Left renal cortex interstitium (tissue), 4 donors: ENCODE measurements at places on chromosomes 12 and 14.

GRCh38 chr12:119444462-119445044 lies 110.0 kb downstream of the CCDC60 start:
- DNase-seq = no peak

DNA sequence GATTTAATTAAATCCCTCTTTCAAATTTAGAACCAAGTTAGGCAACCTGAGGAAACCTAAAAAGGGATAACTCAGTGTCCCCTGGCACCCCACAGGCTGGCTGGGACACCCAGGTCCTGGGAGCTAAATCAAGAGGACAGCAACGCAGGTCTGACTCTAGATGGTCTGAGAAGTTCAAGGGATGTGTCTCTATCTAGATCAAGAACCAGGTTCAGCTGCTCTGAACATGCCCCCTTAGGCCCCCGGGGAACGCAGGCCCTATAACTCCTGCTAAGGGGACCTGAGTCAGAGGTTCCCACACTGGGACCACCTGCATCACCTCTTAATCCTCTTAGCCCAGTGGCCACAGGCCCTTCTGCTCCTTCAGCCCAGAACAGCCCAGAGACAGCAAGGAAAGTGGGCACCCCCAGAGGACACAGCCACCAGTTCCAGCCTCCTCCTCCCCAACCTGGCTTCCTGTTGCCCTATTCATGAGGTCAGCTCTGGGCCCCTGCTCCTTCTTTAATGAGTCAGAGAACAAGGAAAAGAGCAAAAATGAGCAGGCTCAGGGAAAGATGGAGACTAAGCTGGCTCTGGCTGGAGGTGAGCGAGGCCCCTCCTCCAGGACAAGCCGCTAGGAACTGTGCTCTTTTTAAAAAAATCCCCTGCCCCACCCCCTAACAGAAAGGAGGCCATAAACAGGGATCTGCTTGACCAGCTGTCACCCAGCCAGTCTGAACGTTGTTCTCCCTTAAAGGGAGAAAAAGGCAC lies 10.8 kb downstream of the PITPNM2 start:
- DNase-seq = no peak

GRCh38 chr14:24607081-24607480 lies 2.4 kb downstream of the GZMH start:
- DNase-seq = no peak

DNA sequence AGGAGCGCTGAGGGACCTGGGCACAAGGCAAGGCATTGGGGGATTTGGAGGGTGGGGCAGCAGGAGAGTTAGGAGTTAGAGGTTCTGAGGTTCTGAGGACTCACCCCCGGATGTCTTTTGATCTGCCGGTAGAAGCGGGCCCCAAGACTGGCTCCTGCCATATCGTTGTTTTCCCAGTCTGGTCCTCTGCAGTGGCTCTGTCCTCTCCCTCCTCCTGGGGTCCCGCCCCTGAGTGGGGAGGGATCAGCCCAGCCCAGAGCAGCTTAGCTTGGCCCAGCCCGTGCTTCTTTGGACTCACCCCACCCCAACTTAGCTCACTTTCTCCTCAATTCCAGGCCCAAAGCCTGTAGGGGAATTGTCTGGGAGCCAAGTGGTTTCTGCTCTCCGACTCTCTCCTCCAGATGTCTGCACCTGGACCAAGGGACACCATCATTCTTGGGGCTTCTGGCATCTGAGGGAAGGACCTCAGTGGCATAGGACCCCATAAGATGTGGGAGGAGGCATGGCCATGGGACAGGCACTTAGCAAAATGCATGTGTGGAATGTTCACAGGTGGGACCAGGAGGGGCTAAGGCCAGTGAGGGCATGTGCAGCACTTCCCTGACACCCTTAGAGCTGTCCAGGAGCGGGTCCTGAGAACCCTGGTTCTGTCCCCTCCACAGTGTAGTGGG lies 7.5 kb downstream of the SHMT2 start:
- no peak for DNase-seq

DNA sequence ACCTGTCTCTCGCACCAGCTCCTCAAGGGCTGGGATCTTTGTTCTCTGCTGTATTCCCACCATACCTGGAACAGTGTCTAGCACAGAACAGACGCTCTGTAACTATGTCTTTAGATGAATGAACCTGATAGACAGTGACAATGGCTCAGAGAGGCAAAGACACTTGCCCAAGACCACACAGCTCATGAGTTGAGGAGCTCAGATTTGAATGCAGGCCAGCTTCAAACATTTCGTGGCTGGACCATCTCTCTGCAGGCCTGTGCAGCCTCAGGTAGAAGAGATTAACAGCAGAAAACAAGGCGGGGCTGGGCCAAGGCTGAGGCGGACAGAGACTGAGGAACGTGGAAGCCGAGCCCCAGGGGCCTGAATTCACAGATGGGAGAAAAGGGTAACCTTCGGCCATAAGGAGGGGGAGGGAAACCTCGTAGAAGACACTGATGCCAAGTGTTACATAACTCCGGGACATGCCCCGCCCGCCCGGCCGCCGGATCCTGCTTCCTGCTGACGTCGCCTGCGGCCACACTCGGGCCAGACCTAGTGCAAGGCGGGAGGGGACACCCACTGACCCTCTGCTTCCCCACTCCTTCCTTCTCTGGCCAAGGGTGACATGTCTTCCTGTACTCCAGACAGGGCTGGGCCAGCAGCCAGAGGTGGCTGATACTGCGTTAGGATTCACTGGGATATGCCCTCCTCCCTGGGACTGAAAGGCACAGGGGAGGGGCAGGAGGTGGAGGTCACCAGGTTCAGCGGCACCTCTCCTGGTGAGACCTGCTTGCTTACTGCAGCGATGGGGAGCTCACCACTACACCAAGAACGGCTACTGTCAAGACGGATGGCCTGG lies 86.8 kb downstream of the RFLNA start:
- DNase-seq = no peak

GRCh38 chr12:116471544-116471943 lies 87.6 kb upstream of the MAP1LC3B2 start:
- DNase-seq = no peak

DNA sequence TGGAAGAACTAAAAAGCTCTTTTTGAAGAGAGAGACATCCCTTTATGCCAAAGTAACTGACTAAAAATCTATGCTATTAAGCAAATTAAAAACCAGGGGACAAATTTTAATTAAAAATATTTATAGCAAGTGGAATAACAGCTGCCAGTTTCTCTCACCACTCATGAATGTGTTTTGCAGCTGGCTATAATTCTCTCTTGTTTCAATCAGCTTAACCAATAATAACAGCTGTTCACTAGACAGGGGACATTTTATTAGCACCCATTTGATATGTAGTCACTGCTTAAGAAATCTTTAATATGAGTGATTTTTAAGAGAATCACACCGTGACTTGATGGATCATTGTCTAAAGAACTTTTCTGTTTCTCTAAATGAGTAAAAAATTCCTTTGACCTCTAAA lies 34.2 kb upstream of the KRR1 start:
- DNase-seq = no peak

- no peak for DNase-seq
Measured at GRCh38 chr14:22319526-22320361, 269.3 kb downstream of the DAD1 start.

GRCh38 chr14:68159701-68160633 lies 340.4 kb downstream of the RAD51B start:
- no peak for DNase-seq

- DNase-seq = no peak
Measured at GRCh38 chr12:124913474-124914391, 717 bp downstream of the UBC start.

- DNase-seq = no peak
Measured at GRCh38 chr14:61258985-61259384, 22.2 kb downstream of the TMEM30B start.

DNA sequence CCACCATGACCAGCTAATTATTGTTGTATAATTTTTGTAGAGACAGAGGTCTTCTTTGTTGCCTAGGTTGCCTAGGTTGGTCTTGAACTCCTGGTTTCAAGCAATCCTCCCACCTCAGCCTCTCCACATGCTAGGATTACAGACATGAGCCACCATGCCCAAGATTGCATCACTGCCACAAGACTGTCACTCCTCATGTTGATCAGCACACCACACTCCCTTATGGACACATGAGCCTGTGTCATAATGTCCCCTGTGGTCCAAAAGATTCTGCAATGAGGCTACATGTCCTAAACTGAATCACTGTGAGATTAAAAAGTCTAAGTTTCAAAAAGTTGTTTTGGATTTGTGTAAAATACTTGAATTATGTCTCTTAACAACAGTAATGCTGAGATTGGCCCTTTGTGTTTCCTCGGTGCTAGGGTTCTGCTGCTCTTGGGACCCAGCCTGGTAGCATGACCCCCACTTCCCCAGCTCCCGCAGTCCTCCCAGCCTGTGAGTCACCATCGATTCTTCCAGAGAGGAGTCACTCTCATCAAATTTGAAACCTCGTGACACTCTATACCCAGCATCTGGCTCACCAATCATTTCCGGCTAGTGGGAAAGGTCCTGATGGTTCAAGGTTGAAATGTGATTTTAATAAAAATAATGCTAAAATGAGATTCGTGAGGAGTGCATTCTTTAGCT lies 890.9 kb downstream of the VRK1 start:
- no peak for DNase-seq

DNA sequence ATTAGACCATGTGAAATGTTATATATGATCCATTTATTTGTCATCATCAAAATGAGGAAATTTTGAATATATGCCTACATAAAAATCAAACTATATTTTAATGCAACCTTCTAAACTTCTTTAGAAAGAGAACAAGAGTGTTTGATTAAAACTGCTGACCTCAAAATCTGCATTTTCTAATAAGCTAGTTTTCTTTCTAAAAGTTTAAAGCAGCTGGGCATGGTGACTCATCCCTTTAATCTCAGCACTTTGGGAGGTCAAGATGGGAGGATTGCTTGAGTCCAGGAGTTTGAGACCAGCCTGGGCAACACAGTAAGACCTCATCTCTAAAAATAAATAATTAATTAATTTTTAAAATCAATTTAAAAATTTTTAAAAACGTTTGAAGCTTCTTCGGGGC lies 36.2 kb downstream of the GNPTAB start:
- DNase-seq = no peak

DNA sequence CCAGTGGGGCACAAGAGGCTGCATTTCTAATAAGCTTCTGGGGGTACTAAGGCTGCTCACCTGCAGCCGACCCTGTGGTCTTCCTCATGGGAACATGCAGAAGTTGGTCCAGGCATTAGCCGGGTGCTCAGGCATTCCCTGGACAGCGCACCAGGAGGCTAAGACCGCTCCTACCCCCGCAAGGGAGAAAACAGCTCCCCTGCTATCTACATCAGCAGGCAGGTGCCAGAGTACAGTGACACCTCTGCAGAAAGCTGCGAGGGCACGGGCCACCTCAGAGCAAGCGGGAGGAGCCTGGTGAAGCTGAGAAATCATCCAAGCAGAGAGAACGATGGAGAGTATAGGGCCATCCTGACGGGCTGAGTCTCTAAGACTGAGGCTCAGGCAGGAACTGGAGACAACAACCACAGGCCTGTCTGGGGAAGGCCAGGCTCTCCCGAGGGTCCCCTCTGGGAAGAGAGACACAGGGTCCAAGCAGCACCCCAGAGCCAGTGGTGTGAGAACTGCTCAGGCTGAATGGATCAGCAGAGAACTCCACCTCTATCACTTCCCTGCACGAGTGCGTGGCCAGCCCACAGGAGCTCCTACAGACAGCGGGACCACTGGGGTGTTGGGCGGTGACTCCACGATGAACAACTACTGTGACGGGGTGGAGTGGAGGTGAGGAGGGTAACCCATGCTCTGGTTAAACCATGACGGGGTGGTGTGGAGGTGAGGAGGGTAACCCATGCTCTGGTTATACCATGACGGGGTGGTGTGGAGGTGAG lies 62.1 kb downstream of the AMN start:
- no peak for DNase-seq

DNA sequence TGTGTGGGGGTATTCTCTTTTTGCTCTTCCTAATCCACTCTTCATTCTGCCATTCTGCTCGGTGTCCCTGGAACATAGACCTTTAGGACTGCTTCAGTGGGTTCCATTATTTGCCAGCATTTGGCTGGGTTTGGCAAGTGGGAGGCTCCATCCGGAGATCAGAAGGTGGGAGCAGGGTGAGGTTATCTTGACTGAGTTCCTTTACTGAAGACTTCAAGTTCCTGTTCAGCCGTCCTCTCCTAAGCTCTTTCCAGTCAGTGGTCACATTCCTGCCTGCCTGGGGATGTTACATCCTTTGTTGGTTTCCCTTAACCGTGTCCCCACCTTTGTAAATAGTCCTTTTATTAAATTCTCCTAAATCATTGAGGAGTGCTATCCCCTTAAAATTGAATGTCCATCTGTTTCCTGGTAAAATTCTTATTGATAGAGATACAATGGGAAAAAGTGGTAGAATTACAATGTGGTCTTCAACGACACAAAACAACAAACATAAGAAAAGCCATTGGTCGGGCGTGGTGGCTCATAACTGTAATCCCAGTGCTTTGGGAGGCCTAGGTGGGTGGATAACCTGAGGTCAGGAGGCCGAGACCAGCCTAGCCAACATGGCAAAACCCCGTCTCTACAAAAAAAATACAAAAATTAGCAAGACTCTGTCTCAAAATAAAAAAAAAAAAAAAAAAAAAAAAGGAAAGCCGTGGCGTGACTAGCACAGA lies 5.0 kb upstream of the MIA2 start:
- no peak for DNase-seq

DNA sequence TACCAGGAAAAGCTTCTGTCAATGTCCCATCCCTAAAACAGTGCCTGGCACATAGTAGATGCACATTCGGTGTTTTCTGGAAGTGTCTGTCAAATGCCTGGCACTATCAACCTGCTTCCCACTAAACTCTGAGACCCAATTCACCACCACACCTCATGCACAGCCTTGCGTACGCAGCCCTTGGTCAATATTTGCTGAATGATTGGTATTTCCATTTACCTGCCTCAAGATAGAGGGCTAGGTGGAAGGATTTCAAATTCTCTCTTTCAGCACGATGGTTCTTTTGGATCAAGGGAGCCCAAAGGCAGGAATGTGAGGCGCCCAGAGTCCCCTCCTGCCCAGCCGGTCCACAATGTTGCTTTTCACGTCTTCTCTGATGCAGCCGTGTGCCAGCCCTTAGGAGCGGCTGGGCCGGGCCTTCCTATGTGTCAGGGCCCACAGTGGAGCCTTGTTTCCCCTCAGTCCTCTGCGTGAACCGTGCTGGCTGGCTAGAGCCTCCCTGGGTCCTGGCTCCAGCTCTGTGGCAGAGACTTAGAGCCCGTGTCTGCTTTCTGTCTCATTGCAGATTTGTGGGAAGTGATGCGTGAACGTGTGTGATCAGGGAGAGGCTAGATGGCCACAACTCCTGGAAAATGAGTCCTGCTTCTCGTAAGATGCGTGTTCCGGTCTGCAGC lies 99.9 kb upstream of the RFLNA start:
- no peak for DNase-seq

GRCh38 chr14:47438650-47439140 lies 236.7 kb downstream of the MDGA2 start:
- no peak for DNase-seq

- no peak for DNase-seq
Measured at GRCh38 chr12:114414031-114414865, 8.3 kb upstream of the TBX5 start.

GRCh38 chr12:25328072-25328712 lies 77.5 kb upstream of the KRAS start:
- no peak for DNase-seq

GRCh38 chr14:84253326-84253725 lies 1276.6 kb upstream of the FLRT2 start:
- DNase-seq = no peak
